ENCODE measurements at places on chromosomes 5 and 9.

- DNase-seq = peak; percentile 64
These were observed 4.4 kb downstream of the CRB2 start for GRCh38 chr9:123360161-123361085.

DNA sequence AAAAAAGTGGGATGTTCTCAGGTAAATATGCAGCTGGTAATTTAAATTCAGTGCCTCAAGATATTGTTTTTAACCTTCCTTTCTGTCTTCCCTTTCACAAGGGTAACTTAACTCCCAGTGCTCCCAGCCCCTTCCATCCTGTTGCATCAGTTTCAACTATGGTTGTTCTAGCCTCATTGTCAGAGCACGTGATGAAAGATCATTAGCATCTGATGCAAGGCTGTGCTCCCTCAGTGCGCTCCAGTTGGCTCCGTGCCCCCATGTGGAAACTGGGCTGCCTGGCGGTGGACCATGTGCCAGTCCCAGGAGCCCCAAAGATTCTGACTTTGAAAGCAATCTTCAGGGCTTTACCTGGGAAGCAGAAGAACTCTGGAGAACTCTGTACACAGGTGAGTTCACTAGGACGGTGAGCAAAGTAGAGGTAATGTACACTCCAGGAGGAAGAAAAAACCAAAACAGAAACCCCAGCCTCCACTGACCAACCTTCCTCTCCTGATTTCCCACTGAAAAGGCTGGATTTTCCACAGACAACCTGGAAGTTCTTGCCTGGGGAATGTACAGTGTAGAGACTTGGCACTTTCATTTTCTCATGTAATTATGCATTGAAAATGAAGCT, 96.9 kb downstream of the SLC1A3 start:
- DNase-seq = no peak

DNA sequence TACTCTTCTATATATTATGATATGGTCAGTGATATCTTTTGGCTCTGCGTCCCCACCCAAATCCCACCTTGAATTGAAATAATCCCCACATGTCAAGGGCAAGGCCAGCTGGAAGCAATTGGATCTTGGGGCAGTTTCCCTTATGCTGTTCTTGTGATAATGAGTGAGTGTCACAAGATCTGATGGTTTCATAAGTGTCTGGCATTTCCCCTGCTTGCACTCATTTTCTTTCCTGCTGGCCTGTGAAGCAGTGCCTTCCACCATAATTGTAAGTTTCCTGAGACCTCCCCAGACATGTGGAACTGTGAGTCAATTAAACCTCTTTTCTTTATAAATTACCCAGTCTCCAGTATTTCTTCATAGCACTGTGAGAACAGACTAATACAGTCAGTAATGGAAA, 45.0 kb upstream of the TNC start:
- DNase-seq = no peak

- DNase-seq = no peak
These were observed 31.2 kb downstream of the STC2 start for GRCh38 chr5:173296737-173297676.

DNA sequence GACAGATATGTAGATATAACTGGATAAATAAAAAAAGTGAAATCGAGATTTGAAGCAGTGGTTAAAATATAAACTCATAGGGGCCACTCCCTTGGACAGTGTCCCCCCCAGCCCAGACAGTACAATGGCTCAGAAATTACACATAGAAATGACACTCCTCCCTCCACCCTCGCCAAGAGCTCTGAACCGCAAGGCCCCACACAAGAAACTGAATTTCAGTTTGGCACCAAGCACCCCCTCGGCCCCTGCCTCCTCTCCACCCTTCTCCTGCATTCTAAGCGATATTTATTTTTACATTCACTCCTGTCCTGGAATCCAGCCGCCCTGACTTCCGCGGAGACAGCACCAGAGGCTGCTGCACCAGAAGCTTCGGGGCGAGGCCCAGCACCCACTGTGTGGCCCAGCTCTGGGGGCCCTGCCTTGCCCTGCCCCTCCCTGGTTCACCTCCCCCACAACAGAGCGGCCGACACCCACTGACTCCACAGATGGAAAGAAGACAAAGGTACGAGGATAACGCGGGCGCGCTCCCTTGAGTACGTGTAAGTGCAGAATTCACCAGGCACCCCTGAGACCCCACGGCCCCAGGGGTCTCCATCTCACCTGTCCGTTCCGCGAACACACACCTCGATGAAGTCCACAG, 11.0 kb downstream of the STC2 start:
- DNase-seq = no peak

- no peak for DNase-seq
These were observed 292.6 kb upstream of the DAB2 start for GRCh38 chr5:39717176-39717897.

GRCh38 chr9:129611307-129611800, 9.5 kb downstream of the C9orf50 start:
- DNase-seq = no peak

- DNase-seq = no peak
These were observed 235.4 kb downstream of the CACNA1B start for GRCh38 chr9:138112791-138113600.

DNA sequence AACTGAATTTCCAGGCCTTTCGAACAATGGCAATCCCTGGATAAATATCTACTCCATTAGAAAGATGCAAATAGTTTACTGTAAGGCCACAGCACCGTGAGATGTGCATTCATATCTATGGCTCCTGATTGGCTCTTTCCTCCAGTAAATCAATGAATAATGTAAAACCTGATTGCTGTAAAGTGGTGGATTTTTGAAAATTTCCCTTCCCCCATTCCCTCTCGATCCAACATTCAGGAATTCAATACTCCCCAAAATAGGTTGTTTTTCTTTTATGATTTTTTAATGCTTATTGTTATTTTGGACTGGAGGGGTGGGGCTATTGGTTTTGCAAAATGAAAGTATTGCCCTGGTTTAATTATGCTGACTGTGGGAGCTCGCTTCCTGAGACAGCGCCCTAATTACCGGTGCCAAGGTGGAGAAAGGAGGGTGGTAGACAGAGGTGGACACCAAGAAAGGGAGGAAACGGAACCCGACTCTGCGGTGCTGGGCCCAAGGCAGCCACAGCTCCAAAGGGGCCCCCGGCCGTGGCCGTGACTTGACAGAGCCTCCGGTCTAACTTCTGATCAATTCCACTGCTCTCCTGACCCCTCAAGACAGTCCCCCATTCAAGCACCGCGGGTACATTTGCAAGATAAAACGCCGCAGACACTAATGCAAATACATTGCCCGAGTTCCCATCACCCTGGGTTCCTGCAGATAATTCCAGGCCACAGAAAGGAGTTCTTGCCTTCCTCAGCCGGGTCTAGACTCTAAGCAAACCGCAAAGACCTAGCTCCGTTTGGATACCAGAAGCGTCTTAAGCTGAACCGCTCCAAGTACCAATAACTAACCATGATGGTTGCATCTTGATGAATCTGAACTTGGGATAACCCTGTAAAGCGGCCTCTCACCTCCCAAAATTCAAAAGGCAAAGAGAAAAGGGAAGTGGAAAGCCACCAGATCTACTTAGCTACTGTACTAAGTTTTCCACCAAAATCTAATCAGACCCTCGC, 211.2 kb downstream of the MEF2C start:
- DNase-seq = no peak

DNA sequence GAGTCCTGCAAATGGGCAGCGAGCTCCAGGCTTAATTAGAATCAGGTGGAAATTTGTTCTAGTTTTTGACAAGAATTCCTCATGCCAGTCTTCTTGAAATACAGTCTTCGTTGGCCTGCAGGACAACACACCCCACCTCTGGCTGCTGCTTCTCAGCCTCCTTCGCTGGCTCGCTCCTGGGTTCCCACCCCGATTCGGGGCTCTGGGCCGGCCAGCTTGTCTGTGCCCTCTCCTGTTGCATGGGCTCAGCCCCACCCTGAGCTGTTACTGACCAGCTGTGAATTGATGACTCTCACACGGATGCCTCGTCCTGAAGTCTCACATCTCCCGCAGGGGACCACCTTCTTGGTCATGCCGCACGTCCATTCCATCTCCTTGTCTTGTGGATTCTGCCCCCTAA, 21.0 kb downstream of the PSD2 start:
- DNase-seq = no peak

DNA sequence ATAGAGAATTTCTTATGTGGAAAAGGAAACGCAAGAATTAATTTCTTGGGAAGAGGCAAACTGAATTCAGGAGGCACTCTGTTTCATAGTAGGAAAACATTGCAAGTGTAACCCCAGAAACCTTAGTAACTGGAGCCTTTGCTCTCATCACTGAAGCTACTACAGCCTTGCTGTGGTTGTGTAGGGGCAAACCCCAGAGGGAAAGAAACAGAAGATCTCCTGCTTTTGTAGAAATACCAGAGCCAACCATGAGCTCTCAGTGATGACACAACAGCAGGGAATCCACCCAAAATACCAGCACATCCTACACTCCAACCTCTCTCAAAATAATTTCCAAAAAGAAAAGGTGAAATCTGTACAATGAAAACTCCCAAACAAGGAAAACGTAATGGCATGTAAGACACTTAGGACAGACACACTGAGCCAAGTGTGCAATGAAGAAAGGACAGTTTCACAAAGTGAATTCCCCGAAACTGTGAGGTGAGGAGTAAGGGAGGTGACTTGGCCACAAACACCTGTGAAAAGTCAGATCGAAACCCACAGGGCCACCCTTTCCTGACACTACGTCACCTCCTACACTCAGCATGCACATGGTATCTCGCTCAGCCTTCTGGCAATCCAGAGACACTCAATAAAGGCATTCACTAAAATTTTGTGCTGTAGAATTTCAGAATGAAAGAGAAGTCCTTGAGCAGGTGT, 8.5 kb upstream of the ACSL6 start:
- DNase-seq = no peak

- no peak for DNase-seq
These were observed 863.8 kb downstream of the TLE4 start for GRCh38 chr9:80435591-80435990.

DNA sequence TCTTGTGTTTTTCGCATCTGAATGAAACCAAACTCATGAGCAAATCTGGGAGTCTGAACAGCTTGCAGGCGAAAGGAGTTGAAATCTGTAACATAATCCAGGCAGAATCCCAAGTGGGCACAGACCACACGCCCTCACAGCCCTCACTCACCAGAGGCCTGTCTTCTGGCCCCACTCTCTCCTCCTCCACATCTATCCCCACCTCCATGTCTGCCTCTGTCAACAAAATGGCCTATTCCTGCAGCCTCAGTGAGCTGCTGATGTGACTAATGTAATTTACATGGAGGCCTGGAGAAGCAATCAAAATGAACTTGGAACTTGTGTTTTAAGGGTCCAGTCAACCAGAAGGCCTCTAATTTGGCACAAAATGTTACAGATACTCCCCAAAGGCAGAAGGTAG, 136.6 kb downstream of the GNA14 start:
- DNase-seq = no peak

DNA sequence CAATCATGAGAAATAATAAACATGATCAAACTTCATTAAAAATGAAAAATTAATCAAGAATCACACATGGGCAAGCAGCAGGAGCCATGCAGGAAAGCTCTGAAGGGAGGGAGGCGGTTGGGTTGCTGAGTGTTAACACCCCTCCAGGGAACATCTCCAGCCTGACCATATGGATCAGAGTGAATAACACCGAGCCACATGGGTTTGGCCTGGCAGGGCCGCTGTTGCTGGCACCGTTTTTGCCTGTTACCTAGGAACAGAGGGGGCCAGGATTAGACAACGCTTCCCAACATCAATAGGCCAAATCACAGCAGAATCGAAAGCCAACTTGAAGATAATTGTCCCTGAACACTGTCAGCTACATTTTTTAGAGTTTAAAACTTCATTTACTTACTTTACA, 160.2 kb downstream of the DENND1A start:
- DNase-seq = no peak

DNA sequence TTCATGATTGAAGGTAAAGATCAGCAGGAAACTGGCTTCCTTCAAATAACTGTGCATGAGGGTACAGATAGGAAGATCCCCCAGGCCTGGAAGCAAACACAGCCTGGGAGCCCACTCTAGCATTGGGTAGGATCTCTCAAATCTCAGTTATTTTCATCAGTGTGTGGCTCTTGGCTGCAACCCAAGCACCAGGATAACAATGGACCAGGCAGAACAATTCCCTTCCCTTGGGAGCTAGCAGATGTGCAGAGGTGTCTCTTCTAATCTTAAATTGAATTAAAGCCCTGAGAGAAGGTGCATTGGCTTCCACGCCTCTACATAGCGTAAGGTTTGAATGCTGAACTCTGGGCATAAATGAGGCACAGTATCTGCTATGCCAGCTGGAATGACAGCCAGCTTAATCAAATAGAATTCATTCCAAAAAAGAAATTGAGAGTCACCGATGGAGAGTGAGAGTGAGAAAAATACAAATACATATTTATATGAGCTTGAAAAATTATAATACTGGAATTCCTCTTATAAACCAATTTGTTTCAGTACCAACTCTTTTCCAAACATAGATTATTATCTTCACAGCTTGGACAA, 957.3 kb downstream of the CDH12 start:
- DNase-seq = no peak

- no peak for DNase-seq
These were observed 219.1 kb downstream of the C9orf50 start for GRCh38 chr9:129401623-129402370.

DNA sequence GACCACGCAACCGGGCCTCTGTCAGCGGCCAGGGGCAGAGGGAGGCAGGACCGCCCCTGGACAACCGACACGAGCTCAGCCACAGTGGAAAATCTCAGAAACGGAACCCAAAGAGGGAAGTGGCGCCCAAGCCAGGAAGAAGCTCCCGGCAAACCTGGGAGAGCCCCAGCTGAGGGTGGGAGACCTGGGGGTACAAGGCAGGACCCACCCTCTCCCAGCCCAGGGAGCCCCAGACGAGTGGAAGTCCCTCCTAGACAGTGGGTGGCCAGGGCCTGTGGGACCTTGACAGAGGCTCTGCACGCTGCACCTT, 3.0 kb downstream of the SLC12A7 start:
- no peak for DNase-seq

DNA sequence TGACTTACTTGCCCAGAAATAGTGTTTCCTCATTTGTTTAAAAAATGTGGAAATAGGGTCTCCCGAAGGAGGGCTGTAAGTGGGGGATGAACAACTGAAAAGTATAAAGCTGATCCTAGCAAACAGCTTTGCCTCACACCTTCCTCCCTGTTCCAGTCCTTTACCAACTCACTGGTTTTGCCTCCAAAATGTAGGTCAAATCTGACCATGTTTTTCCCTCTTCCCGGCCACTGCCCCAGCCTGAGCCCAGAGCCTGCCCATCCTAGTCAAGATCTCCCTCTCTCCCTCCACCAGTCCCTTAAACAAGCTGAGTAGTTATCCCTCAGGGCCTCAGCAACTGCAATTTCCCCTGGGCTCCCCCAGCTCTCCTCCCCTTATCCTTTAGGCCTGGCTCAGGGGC, 82.4 kb upstream of the FBXW11 start:
- DNase-seq = no peak

- DNase-seq = no peak
These were observed at the start of gene HMHB1 for GRCh38 chr5:143812085-143812705. HMHB1 (plus strand) TSS chr5:143812161.

Data from NCI-H1436 (cell line).